Fibroblast of the aortic adventitia (primary cell): ENCODE measurements at places on chromosomes 3 and 15. TPM values are rescaled to one million over a fixed set of nuclear protein-coding genes. Genes with fewer than 3 reads are reported as not detected.

The RUVBL1 gene
- 47.8 and 50.6 TPM in 2 replicates for total RNA-seq

The BOC gene
- 16.9 and 25.9 TPM in 2 replicates for total RNA-seq

The WNT7A gene
- total RNA-seq = not detected in 2 replicates

The SCAANT1 gene
- total RNA-seq = not detected in 2 replicates

The MESP2 gene
- 1.3 and 2.9 TPM in 2 replicates for total RNA-seq

The PLEKHO2 gene
- total RNA-seq = 16.0 and 21.8 TPM in 2 replicates

The SKOR1 gene
- total RNA-seq = 0.08 and 0.09 TPM in 2 replicates

The MUSTN1 gene
- not detected in 2 replicates for total RNA-seq

The SLC26A6 gene
- total RNA-seq = 11.6 and 19.5 TPM in 2 replicates

The PLCH1 gene
- total RNA-seq = 0.09 TPM in 1 of 2 replicates, not detected in the other

The CAND2 gene
- 6.1 and 11.4 TPM in 2 replicates for total RNA-seq

The SCG5 gene
- 11.7 and 16.7 TPM in 2 replicates for total RNA-seq

The CASR gene
- not detected in 2 replicates for total RNA-seq

The P2RY13 gene
- not detected in 2 replicates for total RNA-seq

The LRRC57 gene
- total RNA-seq = 12.9 and 21.6 TPM in 2 replicates

The MNS1 gene
- total RNA-seq = 3.8 and 7.0 TPM in 2 replicates

The CD96 gene
- total RNA-seq = 0.09 TPM in 1 of 2 replicates, not detected in the other

The MEGF11 gene
- 0.36 TPM in 1 of 2 replicates, not detected in the other for total RNA-seq

The TLNRD1 gene
- total RNA-seq = 9.3 and 10.5 TPM in 2 replicates

The AADAC gene
- 23.3 and 138 TPM in 2 replicates for total RNA-seq

The CFAP100 gene
- not detected in 2 replicates for total RNA-seq

The DUOXA2 gene
- total RNA-seq = not detected in 2 replicates

The FBXO40 gene
- under 0.01 TPM in 1 of 2 replicates, not detected in the other for total RNA-seq

The HRH1 gene
- 7.4 and 20.6 TPM in 2 replicates for total RNA-seq

The FAM174B gene
- 2.2 and 5.5 TPM in 2 replicates for total RNA-seq

The ANKRD34C gene
- not detected in 2 replicates for total RNA-seq

The RETNLB gene
- total RNA-seq = not detected in 2 replicates

The STX19 gene
- not detected in 2 replicates for total RNA-seq

The PLSCR2 gene
- total RNA-seq = not detected in 2 replicates

The RARB gene
- 3.1 and 4.2 TPM in 2 replicates for total RNA-seq

The STARD5 gene
- 6.1 and 8.8 TPM in 2 replicates for total RNA-seq

The NR1I2 gene
- 0.27 TPM in 1 of 2 replicates, not detected in the other for total RNA-seq

The HGD gene
- 0.09 and 0.57 TPM in 2 replicates for total RNA-seq

The NOX5 gene
- total RNA-seq = 0.08 and 0.27 TPM in 2 replicates

The NR2E3 gene
- total RNA-seq = 0.33 and 0.63 TPM in 2 replicates
